Cortex of kidney (tissue), 1 donor: ENCODE measurements at places on chromosomes 6 and 20.

DNA sequence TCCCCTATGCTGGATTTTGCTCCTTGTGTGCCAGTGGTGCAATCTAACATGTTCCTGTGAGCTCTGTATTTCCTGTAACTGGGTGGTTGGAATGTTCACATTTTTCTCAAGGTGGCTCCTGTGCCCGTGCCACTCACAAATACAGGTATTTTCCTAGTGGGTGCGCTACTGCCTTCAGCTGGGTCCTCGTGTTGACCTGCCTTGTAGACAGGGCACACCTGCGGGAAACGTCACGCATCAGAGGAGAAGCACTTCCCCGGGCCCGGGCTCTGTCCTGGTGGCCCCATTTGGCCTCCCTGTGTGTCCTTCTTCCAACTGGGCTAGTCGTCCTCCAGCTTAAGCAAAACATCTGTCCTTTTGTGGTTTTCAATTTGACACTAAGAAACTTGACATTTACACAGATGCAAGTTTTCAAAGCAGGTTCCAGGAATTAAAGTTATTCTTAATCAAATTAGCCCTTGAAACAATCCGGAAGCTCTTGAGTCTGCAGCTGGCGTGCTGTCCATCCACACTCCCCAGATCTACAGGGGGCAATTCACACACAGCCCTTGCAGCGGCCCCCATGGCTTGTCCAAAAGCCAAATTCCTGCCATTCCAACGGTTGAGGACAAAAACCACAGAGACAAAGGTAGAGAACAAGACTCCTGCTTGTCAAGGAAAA, 275.1 kb downstream of the CDC5L start:
- DNase-seq = no peak

- DNase-seq = no peak
Observed at GRCh38 chr20:47747669-47748031, 37.6 kb downstream of the SULF2 start.

DNA sequence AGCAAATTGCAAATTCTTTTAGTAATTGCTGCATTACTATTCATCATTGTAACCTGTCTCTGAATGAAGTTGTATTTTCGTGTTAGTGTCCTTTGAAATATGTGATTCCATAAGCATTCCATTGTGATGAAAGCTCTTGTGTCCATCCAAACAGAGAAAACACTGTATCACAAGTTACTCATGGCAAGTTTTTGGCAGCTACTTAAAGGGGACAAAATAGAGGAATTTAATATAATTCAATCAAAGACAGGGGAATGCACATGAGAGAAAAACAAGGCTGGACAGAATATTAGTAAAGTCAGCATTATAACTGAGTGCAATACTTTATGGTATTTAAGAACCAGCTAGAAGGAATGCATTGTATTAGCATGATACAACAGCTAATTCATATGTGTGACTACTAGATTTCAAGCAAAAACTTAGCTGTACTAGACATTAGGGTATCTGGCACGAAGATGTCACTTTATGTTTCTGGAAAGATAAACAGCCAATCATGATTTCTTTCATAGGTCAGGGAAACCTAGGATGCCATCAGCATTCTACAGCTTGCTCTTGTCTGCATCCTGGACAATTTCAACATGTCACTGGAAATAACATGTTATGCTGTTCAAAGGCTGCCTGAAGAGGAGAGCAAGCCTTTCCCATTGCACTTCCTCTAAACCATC, 270.6 kb upstream of the MARCKS start:
- DNase-seq = no peak

DNA sequence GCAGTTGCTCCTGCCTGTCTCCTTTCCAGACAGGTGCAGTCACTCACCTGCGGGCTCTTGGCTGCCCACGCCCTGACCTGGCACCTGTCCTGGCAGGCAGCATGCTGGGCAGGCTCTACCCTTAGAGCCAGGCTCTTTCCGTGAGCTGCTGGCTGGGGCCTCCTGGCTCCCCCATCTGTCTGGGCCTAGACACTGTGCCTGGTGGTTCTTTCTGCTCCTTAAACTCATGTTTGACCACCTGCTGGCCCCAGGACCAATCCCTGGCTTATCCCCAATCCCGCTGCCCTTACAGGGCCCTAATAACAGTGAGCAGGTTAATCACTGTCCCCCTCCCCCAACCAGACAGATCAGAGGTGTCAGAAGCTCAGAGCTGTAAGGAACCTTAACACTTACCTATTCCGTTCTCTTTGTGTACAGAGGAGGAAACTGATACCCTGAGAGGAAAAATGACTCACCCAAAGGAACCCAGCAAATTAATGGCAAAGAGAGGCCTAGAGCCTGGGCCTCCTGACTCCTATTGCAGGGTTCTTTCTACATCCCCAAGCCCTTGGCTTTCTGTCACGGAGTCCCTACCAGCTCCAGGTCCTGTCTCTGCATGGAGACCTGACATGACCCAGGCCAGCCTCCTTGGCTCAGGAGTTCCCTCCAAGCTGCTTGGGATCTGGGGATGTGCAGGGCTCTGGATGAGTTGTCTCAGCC, 54.7 kb downstream of the RAB44 start:
- no peak for DNase-seq

DNA sequence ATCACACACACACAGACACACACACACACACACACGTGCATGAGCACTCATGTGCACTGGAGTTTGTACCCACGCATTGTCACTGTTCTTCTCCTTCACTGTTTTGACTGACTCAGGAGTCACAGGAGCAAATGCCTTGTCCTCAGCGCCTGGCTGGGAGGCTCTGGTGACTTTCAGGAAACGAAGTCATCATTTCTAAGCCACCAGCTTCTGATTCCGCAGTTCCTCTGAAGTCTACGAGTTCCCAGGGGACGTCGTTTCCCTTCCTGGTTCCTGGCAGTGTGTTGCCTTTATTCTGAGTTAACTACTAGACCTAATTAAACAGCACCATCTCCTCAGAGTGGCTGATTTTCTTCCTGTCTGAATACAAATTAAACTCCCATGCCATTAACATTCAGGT, 82.2 kb upstream of the PMEPA1 start:
- DNase-seq = no peak

GRCh38 chr20:61798632-61799031, 267.0 kb downstream of the TAF4 start:
- DNase-seq = no peak

GRCh38 chr6:31399589-31400466, 3.6 kb upstream of the MICA start:
- no peak for DNase-seq

DNA sequence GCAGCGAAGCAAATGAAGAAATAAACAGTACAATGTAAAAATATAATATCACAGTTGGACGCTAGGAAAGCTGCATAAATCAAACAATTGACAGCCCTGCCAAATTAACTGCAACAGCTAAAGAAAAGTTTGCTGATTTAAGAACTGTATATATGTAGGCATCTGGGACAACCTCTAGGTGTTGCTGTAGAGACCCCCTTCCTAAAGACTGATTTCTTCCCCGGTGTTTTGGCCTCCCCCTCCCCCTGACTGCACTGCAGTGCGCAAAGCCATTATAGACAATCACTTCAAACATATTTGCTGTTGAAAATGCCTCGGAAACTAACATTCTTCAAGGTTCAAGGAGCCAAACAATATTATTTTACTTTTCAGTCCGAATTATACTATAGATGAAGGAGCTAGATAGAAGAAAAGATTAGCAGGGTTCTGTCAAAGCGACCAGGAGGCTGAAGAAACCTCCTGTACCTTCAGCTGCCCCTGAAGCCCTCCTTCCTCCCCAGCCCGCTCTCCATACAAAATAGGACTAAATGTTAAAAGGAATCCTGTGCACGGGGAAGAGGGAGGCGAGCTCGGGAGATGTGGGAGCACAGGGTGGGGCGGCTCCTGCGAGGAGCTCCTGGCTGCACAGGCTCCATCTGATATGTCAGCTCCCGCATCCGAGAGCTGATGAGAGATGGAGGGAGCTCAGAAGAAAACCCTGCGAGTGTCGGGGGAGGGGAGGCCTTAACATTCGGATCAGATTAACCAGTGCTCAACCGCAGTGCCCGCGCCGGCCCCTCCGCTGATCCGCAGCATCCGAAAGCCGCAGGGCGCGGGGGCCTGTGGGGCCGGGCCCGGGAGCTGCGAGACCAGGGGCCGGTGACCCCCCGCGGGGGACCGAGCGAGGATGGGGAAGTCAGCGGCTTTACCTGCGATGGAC, 822 bp downstream of the ELOVL4 start:
- no peak for DNase-seq

DNA sequence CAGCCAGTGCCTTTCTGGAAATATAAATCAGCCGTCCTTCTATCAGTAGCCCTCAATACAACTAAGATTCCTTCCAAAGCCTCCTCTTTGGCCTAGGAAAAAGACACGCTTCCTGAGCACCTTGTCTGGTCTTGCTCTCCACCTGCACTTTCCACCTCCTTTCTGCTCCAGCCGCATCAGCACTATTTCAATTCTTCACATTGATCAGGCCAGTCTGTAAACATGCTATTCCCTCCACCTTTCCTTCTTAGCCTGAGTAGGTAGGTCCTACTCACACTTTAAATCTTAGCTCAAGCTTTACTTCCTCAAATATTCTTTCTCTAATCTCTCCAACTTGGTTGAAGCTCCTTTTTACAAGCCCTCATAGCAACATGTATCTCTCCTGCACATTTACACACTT, 11.4 kb downstream of the RANBP9 start:
- DNase-seq = no peak

DNA sequence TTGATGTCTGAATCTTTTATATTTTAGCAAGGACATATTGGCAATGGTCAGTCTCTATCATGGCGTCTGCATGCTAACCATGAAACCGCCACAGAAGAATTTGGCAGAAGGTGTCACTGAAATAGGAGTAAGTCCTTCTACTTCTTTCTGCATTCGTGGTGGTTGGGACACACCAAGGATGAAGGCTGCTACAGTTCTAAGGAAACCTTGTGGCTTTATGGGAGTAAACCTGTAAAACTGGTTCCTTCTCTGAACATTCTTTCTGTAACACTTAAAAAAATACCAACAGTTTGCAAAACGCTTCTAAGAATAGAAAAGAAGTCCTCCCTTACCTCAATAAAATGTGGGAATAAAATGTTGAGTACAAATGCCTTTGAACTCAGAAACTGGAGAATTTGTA, 195.3 kb downstream of the SLC24A3 start:
- no peak for DNase-seq
